ENCODE measurements at places on chromosomes 12 and 14.

DNA sequence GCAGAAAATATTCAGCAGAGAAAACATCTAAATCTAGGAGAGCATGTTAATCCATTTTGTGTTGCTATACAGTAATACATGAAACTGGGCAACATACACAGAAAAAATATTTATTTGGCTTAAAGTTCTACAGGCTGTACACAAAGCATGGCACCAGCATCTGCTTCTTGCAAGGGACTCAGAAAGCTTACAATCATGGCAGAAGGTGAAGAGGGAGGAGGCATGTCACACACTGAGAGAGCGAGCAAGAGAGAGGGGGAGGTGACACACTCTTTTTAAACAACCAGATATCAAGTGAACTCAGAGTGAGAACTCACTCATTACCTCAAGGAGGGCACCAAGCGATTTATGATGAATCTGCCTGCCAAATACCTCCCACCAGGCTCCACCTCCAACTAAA, 94.2 kb upstream of the CNOT2 start:
- DNase-seq: no peak

DNA sequence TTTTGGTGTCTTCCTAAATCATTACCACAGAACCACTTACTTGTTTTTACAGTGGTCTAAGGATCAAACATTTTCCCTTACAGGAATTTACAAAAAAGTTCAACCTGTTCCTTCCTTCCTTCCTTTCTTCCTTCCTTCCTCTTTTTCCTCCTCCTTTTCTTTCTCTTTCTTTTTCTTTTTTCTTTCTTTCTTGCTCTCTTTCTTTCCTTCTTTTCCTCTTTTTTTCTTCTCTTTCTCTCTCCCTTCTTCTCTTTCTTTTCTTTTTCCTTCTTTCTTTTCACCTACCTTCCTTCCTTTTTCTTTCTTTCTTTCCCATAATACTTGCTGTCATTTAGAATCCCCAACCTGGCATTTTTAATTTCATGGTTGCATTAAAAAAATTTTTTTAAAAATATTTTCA, 59.2 kb upstream of the PPP4R3A start:
- DNase-seq: no peak

DNA sequence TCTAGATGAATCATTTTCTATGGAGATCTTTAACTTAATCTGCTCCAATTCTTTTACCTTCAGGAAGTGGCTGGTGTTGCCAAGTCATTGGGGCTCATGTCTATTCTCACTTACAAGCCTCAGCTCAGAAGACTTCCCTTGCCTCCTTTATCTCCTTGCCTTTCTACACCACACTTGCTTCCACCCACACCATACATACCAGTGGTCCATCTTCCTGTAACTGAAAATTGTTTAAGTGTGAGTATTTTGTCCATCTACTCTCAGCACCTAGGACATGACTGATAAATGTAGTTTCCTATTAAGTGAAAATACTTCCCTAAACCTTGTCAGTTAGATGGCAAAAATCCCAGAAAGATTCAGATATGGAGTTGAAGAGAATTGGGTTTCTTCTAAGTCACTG, 199.7 kb upstream of the CPNE8 start:
- no peak for DNase-seq

GRCh38 chr14:53894456-53894855, 62.2 kb downstream of the BMP4 start:
- no peak for DNase-seq

DNA sequence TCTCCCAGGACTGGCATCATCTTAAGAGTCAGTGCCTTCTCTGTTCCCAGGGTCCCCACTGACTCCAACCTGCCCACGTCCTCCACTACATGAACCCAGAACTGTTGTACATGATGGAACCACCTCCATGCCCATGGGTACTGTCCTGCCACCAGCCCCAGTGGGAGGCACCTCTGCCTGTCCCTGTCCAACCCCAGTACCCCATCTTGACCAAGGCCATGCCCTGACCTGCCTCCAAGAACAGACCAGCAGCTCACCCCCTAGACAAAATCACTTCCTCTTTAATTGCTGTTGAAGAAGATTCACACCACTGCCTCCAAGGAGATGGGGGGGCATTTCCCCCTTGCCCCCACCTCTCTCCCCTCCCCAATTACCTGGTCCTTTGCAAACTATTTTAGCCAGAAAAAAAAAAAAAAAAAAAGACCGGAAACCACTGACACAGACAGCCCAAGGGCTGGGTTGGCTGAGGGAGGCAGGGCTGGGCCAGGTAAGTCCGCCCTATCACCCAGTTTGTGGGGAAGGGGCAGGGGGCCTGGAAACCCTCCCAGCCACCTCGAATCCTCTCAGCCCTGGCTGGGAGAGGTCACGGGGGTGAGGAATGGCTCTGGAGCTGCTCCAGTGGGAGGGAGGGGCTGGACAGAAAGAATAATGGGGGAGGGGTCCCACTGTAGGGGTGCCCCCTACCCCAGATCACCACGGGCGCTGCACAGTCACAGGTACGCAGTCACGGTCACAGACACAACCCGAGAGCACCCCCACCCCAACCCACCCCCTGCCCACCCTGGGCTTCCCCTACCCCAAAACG, 13.4 kb downstream of the AGAP2 start:
- no peak for DNase-seq

DNA sequence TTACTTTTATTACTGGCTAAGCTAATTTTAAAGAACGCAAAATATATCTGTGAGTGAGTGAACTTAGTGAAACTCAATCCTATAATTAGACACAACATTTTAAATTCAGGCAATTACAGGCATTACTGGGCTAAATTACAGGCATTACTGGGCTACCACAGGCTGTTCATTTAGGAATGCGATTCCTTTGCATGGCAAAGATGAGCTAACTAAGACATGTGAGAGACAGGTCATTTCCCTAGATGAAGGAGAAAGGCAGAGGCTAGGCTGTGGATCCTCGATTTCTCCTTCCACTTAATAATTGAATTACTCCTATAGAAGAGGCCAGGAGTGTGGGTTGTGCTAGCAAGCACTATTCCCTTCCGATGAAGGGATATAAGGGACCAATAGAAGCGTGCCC, 429.4 kb upstream of the LMO3 start:
- DNase-seq: no peak

DNA sequence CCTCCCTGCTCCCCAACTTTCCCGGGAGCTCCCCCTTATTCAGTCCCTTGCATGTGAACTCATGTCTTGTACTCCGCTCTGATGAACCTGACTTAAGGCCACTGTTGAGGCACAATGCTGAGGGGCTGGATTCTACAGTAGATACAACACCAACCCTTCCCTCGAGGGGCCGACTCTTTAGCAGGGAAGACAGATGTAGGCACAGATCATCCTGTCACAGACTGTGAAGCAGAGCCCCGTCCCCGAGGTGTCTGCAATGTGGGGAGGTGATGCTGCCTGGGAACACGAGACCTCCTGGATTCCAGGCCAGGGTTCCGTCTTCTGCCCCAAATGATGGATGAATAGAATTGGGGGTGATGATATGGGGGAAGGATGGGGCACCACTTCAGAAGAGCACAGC, 175.1 kb downstream of the CHST11 start:
- no peak for DNase-seq

DNA sequence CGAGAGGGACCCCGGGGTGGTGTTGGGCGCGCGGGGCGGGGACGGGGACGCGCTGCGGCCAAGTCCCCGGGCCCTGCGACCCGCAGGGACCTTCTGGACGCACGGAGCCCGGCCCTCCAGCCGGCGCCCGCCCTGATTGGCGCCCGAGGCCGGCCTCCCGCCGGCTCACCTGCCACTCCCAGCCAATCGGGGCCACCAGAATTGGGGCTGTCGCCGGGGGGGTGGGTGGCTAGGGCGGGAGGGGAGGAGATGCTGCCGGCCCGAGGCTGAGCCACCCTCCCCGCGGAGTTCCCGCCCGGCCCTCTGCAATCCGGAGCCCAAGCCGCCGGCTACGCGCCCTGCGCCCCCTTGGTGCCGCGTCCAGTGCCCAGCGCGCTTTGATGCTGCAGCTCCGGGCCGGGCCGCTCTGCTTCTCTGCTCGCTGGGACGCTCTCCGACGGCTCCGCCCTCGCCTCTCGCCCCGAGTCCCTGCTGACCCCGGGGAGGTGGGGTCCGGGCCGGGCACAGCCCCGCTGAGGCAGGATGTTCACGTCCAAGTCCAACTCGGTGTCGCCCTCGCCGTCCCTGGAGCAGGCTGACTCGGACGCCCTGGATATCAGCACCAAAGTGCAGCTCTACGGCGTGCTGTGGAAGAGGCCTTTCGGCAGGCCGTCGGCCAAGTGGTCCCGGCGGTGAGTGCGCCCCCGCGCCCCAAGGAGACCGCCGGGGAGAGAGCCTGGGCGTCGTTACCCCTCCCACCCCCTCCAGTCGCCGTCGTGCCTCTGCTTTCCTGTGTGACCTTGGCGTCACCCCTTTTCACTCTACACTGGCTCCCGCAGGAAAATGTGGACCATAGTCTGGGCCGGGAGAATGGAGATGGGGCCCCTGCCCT, at the start of gene PLEKHD1:
PLEKHD1 (plus strand) TSS at position 285 of the 871 bp plus-strand sequence; CDS start at position 523, 238 bp downstream.
- DNase-seq: no peak

GRCh38 chr12:100574187-100575074, 947 bp downstream of the GAS2L3 start:
- DNase-seq: no peak

DNA sequence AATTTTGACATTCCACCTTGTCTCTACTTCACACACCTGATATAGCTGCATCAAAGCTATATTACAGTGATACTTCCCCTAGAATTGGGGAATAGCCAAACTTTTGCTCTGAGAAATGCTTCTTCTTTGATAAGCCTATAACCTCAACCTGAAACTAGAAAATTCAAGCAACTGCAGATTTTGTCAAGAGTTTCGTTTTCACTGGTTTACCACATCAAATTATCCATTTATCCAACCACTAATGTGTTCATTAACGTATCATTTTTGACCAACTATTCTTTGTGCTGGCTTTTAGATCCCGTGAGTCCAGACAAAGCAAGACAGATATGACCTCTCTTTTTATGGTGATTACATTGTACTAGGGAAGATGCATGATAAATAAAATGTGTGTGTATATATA, 13.5 kb upstream of the TAS2R46 start:
- DNase-seq: no peak

- DNase-seq: no peak
Measured at GRCh38 chr14:42490536-42490935, 883.9 kb downstream of the LRFN5 start.

DNA sequence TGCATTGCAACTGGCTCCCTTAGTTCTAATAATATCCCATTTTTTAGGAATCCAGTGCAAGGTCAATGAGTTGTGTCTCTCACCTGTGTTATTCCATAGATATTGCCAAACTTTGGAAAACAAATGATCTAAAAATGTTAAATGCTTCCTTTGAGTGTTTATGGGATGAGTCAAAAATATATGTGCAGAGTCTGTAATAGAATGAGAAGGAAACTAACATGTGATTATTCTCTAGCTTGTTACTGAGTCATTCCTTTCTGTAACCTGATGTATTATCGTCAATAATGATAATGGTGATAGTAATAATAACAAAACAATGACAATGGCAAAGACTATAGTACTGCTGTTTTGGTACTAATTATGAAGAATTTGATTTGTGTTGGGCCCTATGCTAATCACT, 11.5 kb downstream of the ACSS3 start:
- no peak for DNase-seq

- peak; percentile 82 for DNase-seq
Measured at GRCh38 chr14:76917158-76917596, 91.0 kb downstream of the LRRC74A start.
